CD4-positive, alpha-beta T cell treated with Interleukin-4 for 4 hours (primary cell): ENCODE measurements at places on chromosomes 2 and 18.
A peak's percentile ranks its signal among the peaks of the same experiment; 100 is the strongest.

GRCh38 chr2:1226766-1227165 lies 186.5 kb upstream of the TPO start:
- no peak for DNase-seq

- no peak for DNase-seq
These were observed 18.1 kb upstream of the LCLAT1 start for GRCh38 chr2:30428827-30429461.

DNA sequence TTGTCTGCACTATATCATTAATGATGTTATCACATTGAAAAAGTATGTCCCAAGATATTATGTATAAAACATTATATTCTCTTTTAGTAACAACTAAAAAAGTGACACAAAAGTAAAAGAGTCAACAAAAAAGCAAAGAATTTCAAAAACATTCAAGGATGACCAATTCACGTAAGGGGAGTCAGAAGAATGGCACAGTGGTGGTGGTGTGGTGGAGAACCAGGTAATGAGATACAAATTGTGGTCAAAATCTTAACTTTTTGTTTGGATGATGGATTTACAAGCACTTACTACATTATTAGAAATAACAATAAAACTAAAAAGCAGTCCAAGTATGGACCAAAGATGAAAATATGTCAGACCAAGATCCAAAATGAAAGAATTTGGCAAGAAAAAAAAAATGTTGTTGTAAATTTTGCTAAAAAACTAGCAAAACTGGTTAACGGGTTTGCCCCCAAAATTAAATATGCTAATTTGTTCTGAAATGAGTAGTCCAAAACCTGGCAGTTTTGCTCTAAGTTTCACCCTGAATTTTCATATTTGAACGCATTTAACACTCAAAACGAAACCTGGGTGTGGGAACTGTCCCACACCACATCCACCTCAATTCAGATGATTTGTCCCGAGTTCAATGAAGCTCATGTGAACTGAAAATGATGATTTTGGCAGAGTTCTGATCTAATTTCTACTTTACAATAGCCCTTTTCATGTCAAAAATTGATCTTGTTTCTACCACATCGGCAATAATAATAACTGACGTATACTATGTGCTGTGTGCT lies 135.8 kb downstream of the IKZF2 start:
- peak; percentile 37 for DNase-seq

DNA sequence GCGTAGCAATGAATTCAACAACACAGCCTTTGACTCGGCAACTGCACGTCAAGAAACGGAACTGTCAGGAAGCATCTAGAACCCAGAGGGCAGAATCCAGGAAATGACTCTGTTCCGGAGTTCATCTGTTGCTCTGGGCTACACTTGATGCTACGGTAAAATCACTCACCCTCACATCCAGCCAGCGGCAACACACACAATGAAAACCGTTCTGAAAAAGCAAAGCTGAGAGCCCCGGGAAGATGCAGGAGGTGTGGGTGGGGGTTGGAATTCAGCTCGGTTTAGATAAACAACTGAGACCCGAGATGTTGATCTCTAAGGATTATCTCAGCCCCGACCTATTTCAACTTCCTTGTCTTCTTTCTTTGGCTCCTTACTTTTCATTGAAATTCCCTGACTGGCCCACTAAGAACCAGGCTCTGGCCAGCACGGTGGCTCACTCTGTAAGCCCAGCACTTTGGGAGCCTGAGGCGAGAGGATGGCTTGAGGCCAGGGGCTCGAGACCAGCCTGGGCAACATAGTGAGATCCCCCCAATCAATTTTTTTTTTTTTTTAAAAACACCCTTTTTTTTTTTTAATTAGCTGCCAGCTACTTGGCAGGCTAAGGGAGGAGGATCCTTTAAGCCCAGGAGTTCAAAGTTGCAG lies 13.3 kb upstream of the RAB17 start:
- peak; percentile 71 for DNase-seq

DNA sequence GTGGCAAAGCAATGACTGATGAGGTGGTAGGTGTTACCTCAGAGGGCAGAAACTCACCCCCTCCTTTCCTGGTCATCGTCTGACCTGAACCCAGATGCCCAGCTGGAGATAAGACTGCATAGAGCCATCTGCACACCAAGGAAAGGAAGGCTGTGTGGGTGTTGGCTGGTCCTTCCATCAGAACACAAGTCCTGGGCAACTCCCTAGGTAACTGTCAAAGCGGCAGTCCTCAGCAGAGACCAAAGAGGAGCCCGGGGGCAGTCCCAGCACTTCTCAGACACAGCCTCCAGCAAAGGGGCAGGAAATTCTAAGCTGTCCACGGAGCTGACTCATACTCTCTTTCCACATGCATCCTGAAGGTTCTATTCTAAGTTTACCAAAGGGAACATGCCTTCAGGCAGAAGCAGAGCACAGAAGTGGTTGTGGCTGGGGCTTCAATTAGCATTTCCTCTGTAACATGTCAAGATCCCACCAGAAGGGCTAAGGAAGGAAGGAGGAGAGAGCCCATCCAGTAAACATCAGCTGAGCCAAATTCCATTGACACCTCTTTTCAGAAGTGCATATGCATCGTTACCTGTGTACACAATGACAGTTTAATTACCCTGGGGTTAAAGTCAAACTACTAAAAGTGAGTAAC lies 54.7 kb downstream of the SPRED2 start:
- DNase-seq: no peak

- DNase-seq: no peak
These were observed 709.1 kb upstream of the CHAC2 start for GRCh38 chr2:53058526-53058925.

- no peak for DNase-seq
These were observed 31.2 kb downstream of the GULP1 start for GRCh38 chr2:188322569-188323551.

DNA sequence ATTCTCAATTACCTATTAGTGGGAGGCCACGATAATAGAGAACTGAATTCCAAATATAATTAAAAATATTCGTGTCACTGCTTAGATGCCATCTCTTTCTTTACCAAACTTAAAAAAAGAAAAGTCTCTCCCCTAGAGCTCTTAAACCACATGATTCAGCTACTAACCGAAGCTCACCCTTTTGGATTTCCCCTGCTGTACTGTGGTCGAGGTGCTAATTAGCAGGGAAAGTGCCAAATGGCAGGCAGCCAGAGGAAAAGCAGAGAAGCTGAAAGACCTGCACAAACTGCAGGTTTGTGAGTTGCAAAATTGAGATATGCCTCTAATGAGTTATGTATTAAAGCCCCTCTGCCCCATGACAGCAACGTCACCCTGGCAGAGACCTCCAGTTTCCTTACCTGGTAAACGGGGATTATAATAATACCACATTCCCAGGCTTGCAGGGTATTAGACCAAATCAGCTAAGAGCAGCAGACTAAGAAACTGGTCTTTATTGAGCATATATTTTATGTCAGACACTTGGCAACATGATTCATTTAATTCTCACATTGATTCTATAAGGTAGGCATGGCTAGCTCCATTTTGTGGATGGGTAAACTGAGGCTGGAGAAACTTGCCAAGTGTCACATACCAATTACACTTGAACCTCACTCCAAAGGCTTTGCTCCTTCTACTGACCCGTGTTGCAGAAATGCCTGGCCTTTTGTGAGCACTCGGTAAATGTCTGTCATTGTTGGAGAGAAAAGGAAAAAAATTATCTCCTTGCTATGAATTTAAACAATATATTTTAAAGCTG lies 259.7 kb downstream of the LPIN1 start:
- peak; percentile 79 for DNase-seq

DNA sequence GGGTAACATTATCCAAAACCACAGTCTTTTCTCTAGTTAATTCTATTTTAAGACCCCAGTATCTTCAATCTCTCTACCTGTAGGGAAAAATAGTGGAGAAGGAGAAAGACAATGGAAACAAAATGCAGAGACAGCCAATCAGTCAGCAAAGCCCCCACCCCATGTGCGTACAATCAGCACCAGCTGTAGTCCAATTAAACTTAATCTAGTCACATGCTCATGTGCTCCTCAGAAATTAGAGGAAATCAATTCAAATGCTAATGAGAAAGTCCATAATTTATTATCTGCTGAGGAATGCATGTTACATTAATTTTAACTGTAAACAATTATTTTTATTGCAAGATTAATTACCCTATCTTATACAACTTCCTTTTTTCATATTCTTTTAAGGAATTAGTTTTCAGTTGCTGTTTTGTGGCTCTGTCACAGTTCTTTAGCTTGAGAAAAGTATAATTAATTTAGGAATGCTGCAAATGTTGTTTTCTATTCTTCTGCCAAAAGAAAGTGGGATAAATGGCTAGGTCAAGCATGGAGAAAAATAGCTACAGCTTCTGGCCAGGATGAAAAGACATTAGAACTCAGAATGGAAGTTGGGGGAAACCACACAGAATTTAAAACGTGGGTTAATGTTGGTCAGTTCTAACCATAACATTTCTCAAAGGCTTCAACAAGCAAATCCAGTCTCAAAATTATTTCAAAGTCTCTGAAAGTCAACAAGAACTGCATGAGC lies 232.4 kb upstream of the HNRNPA3 start:
- DNase-seq: no peak

- peak; percentile 76 for DNase-seq
These were observed 60.7 kb downstream of the CXCR4 start for GRCh38 chr2:136057023-136057801.

DNA sequence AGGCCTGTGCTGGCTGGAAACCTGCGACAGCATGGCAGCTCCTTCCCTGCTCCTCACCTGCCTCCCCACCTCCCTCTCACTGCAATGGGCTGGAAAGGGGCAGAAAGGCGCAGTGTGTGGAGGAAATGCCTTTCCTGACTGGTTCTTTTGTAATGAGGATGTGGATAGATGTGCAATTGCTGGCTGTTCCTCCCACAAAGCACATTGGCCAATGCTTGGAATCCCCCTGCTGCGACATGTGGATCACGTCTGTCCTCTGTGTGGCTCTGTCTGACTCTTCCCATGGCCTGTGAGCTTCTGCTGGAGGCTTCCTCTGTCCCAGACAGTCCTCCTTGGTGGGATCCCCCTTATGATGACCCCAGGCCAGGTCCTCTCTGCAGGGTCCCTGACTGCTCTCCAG lies 172.5 kb downstream of the NCK2 start:
- no peak for DNase-seq

GRCh38 chr2:14634489-14635390 lies 2.2 kb downstream of the LRATD1 start:
- no peak for DNase-seq

- DNase-seq: no peak
These were observed 171.3 kb upstream of the PGAP1 start for GRCh38 chr2:197097578-197098366.

DNA sequence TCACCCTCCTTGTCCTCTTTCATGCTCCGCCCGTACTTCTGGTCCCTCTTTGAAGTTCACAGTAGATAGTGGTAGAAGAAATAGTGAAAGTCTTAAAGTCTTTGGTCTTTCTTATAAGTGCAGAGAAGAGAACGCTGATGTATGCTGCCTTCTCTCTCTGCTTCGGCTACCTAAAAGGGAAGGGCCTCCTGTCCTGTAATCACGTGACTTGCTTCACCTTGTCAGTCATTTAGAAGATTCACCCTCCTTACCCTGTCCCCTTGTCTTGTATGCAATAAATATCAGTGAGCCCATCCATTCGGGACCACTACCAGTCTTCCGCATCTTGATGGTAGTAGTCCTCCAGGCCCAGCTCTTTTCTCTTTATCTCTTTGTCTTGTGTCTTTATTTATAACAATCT lies 144.6 kb downstream of the ARL4C start:
- DNase-seq: no peak

GRCh38 chr18:52682260-52682659 lies 342.3 kb downstream of the DCC start:
- DNase-seq: no peak

DNA sequence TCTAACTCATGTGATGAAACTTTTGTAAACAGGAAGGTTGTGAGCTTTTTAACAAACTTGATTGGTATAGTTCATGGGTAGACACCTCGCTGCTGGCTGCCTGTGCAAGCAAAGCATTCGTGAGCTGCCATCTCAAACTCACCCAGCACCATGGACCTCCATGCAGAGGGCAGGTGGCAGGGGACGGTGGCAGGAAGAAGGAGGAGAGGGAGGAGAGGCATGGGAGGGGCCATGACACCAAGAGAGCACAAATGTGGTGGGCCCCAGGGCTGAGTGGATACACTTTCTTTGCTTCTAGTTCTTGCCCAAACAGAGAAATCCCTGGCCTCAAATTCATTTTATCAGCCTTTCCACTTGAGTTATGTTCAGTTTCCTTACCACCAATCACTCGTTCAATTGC lies 29.1 kb downstream of the AFG3L2 start:
- DNase-seq: no peak

GRCh38 chr2:230684270-230685168 lies 28.1 kb upstream of the CAB39 start:
- DNase-seq: no peak
